ENCODE measurements at places on chromosomes 13 and 19.

DNA sequence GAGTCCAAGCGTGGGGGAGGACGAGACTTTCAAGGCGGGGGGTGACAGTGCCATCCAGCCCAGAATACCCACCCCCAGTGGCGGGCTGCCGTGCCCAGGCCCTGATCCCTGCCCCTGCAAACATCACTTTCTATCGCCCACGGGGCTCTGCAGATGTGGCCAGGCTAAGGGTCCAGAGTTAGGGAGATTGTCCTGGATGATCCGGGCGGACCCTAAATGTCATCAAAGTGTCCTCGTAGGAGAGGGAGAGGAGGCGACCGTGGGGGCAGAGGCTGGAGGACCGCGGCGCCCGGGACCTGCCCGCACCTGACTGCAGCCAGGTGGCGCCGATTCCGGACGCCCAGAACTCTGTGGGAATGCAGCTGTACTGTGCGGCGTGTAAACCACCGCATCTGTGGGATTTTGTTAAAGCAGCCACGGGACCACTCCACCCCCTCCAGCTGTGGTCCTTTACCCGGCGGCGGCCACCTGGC lies 32.4 kb downstream of the GJA3 start:
- no peak for DNase-seq

- DNase-seq, result peak; percentile 80
Measured at GRCh38 chr19:17385878-17386611, 8.0 kb downstream of the CCDC194 start.

GRCh38 chr13:98478189-98479129 lies 98.4 kb downstream of the STK24 start:
- DNase-seq, result no peak

DNA sequence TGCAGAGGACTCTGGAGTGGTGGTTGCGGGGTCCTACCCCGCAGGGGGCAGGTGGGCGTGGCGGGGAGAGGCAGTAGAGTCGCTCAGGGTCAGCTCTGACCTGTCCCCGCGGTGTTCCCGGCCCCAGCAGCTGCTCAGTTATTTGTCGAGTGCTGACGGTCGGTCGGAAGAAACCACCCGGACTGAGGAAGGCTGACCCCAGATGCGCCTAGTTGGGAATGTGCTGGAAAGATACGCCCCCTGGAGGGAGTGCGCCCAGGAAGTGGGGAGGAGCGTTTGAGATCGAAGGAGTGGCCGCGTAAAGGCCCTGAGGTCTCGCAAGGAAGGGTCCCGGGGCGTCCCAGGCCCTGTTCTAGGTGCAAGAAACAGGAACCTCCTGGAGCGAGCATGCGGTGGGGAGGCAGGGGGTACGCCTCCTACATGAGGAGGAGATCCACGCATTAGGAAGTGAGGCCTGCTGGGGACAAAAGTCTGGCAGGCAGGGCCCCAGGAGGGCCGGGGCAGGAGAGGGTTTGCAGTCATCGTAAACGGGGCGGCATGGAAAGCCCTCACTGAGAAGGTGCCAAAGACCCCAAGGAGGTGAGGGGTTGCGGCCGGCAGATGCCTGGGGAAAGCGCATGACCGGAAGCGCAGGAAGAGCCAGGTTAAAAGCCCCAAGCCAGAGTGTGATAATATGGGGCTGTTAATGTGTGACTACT lies 9.2 kb downstream of the CCDC8 start:
- no peak for DNase-seq

- no peak for DNase-seq
Measured at GRCh38 chr19:47269596-47269995, 5.1 kb upstream of the INAFM1 start.

DNA sequence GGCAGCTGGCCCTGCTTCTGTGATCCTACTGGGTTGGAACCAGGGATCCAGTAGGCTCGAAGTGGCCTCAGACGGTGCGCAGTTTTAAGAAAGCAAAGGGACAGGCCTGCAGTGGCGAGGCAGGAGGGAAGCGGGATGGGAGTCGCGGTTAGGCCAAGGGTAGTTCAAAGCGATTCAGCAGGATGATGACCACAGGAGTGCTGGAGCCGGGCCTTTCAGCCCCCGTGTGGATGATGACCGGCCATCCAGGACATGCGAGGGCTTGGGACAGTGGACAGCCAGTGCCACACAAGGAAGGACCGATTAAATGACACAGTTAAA lies 854 bp downstream of the RNASEH2B start:
- DNase-seq, result no peak

GRCh38 chr19:33812388-33813330 lies 16.0 kb downstream of the KCTD15 start:
- no peak for DNase-seq

DNA sequence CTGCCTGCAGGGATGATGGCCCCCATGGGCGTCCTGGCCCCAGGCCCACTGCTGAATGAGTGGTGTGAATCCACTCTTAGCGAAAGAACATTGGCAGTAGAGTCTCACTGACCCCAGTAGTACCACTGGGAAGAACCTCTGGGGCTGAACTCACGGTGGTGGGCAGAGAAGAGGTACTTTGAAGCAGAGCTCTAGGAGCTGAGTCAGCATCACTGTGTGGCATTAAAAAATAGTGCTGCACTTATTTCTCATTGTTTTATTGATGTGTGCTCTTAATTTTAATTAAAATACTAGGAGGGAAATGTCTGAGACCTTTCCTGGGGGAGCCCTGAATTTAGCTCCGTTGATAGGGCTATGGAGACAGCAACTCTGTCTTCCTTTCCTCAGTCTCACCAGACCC lies 61.3 kb downstream of the CBY2 start:
- no peak for DNase-seq

DNA sequence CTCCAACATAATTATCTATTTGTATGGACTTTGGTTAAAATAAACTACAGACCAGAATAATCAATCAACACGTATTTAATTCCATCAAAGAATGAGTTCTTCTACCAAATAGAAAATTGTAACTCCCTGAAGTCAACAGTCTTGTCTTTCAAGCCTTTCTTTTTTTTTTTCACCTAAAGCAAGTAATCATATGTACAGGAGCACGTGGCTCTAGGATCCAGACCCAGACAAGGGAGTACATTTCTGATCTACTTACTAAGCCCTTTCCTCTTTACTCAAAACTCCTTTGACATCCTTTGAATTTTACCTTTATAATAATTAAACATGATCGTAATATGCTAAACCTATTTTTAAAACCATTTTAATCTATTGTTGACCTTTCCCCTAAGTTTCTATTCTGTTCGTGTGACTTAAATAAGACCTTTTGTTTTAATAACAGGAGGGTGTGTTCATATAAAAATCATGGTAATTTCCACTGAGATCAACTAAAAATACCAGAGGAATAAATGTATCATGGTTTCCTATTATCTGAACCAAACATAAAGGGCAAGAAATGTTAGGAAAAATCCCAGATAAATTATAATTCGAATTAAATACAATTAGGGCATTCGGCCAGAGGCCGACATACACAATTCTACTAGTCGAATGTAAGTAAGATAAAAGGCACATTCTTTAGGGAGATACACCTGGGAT lies 1.7 kb downstream of the SLC7A1 start:
- DNase-seq, result no peak

- no peak for DNase-seq
Measured at GRCh38 chr19:48496959-48497727, 14.5 kb downstream of the LMTK3 start.

GRCh38 chr19:50506700-50507099 lies 4.3 kb downstream of the JOSD2 start:
- no peak for DNase-seq

GRCh38 chr13:84739021-84739420 lies 856.7 kb upstream of the SLITRK1 start:
- no peak for DNase-seq

DNA sequence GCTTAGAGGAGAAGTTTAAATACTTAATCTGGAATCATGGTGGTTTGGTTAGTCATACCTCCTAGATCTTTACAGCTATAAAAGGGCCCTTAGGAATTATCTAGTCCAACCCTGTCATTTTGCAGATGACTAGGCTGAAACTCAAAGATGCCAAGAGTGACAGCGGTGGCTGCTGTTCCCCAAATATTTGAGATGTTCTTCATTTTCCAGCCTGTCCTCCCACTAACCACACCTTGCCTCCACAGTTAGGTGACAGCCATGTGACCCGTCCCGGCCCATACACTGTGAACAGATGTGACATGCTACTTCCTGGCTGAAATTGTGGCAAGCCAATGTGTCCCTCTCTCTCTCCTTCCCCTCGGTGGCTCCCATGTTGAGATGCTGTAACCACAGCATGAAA lies 225.5 kb upstream of the IPO5 start:
- no peak for DNase-seq

DNA sequence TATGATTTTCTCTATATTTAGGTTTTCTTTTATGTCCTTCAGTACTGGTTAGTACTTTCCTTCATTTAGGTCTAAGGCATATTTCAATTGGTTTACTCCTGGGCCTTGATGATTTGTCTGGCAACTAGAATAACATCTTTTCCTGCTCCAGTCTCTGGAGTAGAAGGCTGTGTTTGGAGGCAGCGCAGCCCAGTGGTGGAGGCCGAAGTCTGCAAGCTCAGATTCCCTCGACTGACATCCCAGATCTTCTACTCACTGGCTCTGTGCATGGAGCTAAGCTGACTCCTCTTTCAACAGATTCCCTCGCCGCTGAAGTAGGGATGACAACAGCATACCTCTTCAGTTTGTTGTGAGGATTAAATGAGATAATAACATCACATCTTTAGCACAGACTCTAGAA lies 141.0 kb downstream of the RAP2A start:
- DNase-seq, result peak; percentile 18

DNA sequence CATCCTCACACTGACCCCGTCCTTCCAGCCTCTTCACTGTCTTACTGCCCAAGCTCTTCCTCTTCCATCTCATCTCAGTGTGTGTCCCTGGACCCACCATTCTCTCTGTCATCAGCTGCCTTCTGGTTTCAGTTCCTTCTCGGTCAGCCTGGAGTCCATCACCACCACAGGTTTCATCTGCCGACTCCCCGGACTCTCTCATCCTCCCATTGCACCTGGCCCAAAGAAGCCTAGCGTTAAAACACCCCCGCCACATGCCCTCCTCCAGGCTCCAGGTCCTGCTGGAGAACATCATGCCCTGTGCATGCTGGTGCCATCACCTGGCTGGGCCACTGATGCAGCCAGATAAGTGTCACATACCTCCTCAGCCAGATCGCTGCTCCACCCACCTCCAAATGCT lies 122.1 kb upstream of the GPR12 start:
- no peak for DNase-seq

- peak; percentile 93 for DNase-seq
Measured at GRCh38 chr19:12564016-12564664, 12.9 kb upstream of the ZNF564 start.

- no peak for DNase-seq
Measured at GRCh38 chr13:98097749-98098148, 45.1 kb upstream of the FARP1 start.

DNA sequence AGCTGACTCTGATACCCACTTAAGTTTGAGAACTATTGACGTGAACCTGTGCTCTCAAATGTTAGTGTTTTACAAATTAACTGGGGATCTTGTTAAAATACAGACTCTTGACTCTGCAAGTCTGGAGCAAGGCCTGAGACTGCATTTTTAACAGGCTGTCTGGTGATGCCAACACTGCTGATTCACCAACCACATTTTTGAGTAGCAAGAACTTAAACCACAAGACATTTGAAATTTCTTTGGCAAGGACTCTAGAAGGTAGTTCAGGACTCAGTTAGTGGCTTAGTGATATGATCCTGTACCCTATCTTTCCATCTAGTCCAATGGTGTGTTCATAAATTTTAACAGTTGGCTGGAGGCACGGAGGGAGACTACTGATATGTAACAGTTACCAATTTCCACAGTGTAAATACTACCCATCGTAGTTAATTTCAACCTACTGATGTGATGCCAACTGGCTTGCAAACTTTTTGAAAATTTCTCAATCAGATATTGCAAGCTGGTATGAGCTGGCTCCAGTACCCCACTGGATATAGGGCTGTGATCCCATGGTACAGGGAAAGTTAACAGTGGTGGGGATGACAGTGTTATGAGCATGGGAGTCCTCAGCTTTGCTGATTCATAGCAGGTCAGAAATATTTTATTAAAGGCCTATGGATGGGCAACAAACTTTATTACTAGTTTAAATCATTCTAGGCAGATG lies 255.1 kb downstream of the TBC1D4 start:
- no peak for DNase-seq

DNA sequence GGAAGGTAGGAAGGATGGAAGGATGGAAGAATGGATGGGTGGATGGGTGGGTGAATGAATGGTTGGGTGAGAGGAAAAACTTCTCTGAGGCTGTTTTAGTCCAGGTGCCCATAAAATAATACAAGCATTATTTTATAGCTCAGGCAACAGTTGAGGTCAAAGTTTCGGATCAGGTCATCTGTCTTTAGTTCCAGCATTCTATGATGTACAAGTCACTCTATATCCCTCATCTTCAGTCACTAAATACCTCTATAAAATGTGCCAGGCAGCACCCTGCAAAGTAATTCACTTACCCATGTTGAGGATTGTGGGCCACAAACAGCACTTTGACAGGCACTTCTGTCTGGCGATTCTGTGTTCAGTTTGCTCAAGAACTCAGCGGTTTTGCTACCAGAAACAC lies 66.0 kb downstream of the EPSTI1 start:
- DNase-seq, result no peak

GRCh38 chr13:33272531-33273124 lies 12.9 kb downstream of the STARD13 start:
- no peak for DNase-seq

DNA sequence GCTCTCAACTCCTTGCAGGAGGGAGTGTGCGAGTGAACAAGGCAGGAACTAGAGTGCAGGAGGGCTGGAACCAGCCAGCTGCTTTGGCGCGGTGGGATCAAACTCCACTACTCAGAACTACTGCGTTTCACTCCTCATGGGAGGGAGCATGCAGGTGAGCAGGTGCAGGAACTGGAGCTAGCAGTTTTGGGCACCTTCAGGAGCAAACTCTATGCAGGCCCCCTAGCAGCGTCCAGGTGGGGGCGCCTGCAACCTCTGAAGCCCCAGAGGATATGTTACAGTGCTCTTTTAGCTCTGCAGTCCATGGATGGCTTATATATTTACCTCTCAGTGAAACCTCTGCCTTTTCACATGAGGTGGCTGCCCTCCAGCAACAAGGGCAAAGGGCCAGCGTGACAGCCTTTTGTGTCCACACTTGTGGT lies 1303.4 kb downstream of the PCDH9 start:
- DNase-seq, result no peak

GRCh38 chr13:100962585-100962984 lies 288.0 kb upstream of the TMTC4 start:
- DNase-seq, result no peak

- no peak for DNase-seq
Measured at GRCh38 chr19:16018106-16018755, 58.1 kb upstream of the TPM4 start.

GRCh38 chr19:42524250-42524649 lies 4.0 kb downstream of the CEACAM1 start:
- no peak for DNase-seq

GRCh38 chr19:406971-407510 lies 1.9 kb downstream of the C2CD4C start:
- DNase-seq, result peak; percentile 54

DNA sequence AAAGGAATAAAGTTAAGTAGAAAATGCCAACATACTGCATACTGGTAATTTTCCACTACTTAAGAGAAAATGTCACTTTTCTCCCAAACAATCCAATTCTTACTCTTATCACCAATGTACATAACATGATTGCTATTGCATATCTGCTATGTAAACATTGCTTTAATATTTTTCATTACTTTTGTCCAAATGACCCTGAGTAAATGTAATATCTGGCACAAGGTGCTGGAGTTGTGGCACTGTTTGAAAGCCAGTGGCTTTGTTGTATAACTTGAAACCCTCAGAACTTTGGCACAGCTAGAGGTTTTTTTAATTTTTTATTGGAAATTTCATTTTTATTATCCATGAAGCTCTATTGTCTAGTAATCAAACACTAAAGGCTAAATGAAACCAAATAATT lies 45.7 kb upstream of the SPRY2 start:
- no peak for DNase-seq
